Pancreas (tissue), 10 donors: ENCODE measurements at places on chromosomes 4 and X.
A peak's percentile ranks its signal among the peaks of the same experiment; 100 is the strongest.

GRCh38 chrX:73965833-73966232 lies 338.1 kb upstream of the ZCCHC13 start:
- H3K4me1 ChIP-seq, result peaks cover 6% of the 10 kb centered on the region
- H3K4me3 ChIP-seq, result no peak overlapping the region
- no peak for DNase-seq
- no peaks in the 10 kb centered on the region for H3K27me3 ChIP-seq

- no peak for DNase-seq
- H3K27me3 ChIP-seq, result no peaks in the 10 kb centered on the region
- no peak overlapping the region for H3K4me3 ChIP-seq
- H3K27ac ChIP-seq, result no peak overlapping the region
- no peaks in the 10 kb centered on the region for H3K4me1 ChIP-seq
- no peaks in the 10 kb centered on the region for H3K36me3 ChIP-seq
These were observed 168.5 kb downstream of the IL15 start for GRCh38 chr4:141804836-141805235.

DNA sequence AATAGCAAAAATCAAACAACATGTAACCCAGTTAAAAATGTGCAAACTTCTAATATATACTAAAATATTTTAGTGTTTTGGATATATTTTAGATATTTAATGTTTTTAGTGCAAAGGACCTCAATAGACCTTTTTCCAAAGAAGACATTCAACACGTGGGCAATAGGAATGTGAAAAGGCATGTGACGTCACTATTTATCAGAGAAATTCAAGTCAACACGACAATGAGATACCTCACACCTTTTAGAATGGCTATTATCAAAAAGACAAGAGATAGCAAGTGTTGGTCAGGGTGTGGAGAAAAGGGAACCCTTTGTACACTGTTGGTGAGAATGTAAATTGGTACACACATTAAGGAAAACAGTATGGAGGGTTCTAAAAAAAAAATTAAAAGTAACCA lies 115.6 kb upstream of the FAM47B start:
- no peaks in the 10 kb centered on the region for H3K4me1 ChIP-seq
- no peak for DNase-seq
- H3K4me3 ChIP-seq, result no peak overlapping the region
- no peaks in the 10 kb centered on the region for H3K27me3 ChIP-seq
- no peaks in the 10 kb centered on the region for H3K36me3 ChIP-seq

DNA sequence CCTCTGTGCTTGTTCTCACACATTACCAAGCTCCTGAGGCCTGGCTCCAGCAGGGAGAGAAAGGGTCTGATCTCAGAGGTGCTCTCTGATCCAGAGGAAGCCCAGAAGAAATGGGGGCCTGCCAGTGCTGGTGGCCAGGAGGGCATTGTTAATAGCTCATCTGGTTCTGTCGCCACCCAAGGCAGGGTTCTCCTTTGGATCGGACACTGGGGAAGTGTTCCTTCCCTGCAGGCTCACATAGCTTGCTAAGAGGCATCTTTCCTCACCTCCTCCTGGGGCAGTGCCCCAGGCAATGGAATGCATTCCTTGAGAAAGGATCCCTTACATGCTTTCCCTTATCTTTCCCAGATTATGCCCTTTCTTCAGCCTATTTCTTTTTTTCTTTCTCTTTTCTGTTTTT lies 53.8 kb downstream of the RBM47 start:
- no peak for DNase-seq
- peak overlapping the region; percentile 90 for H3K27ac ChIP-seq
- H3K4me1 ChIP-seq, result peaks cover 34% of the 10 kb centered on the region
- H3K27me3 ChIP-seq, result no peaks in the 10 kb centered on the region
- no peak overlapping the region for H3K4me3 ChIP-seq

GRCh38 chr4:166006217-166006616 lies 133.2 kb downstream of the TLL1 start:
- no peaks in the 10 kb centered on the region for H3K36me3 ChIP-seq
- DNase-seq, result no peak
- no peak overlapping the region for H3K27ac ChIP-seq
- H3K4me1 ChIP-seq, result no peaks in the 10 kb centered on the region

- no peak overlapping the region for H3K27ac ChIP-seq
- no peak overlapping the region for H3K4me3 ChIP-seq
- H3K27me3 ChIP-seq, result no peaks in the 10 kb centered on the region
- no peaks in the 10 kb centered on the region for H3K4me1 ChIP-seq
These were observed 184.0 kb upstream of the AFF2 start for GRCh38 chrX:148316446-148316845.

DNA sequence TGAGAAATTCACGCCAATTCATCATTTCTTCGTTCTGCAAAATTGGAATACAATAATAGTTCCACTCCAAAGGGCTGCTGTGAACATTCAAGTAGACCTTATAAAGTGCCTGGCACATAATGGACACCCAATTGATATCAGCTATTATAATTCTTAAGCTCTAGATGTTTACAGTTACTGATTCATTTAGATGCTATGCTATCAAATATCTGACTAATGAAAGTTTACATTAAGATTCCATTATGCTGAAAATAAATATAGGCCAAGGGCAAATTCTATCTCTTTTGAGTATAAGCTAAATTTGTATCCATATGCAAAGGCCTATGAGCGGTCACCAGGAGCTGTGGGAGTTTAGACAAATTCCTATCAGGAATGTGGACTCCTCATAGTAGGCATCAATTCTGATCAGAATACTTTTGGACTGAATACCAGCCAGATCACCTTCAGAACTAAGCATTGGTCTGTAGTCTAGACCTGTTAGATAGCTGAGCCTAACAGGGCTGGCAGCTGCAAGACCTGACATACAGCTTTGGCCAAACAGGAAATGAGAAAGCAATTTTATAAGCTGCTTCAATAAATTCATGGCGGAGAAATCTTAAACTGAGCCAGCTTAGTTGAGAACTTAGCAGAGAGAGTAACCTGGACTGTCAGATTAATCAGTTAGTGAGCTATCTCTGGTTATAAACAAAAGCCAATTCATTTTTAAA lies 384.3 kb upstream of the ACTRT1 start:
- H3K36me3 ChIP-seq, result no peaks in the 10 kb centered on the region
- H3K27ac ChIP-seq, result no peak overlapping the region
- no peaks in the 10 kb centered on the region for H3K27me3 ChIP-seq
- no peaks in the 10 kb centered on the region for H3K4me1 ChIP-seq
- no peak overlapping the region for H3K4me3 ChIP-seq

- no peak overlapping the region for H3K4me3 ChIP-seq
- no peak overlapping the region for H3K27ac ChIP-seq
- DNase-seq, result no peak
- no peaks in the 10 kb centered on the region for H3K36me3 ChIP-seq
- H3K27me3 ChIP-seq, result no peaks in the 10 kb centered on the region
These were observed 314.7 kb upstream of the ATOH1 start for GRCh38 chr4:93513851-93514250.

- no peaks in the 10 kb centered on the region for H3K4me1 ChIP-seq
- H3K27me3 ChIP-seq, result no peaks in the 10 kb centered on the region
- DNase-seq, result no peak
- H3K27ac ChIP-seq, result no peak overlapping the region
- no peak overlapping the region for H3K4me3 ChIP-seq
These were observed 376 bp downstream of the ABCG2 start for GRCh38 chr4:88158038-88158488.

DNA sequence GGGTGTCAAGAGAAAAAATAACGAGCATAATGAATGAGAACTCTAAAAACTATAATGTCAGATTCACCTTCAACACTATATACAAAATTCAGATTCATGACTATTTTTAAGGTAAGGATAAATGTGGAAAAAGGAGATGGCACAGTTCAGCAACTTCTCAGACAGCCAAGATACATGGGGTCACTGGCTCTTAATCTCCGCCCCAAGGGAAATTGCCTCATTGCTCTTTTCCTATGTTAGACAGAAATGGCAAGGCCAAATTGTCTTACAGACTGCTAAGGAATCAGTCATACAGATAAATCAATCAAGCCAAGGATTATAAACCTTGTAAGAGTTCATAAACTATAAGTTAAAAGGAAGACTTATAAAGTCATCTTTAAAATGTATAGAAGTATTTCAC lies 183.4 kb downstream of the OPHN1 start:
- no peak overlapping the region for H3K27ac ChIP-seq
- no peaks in the 10 kb centered on the region for H3K36me3 ChIP-seq
- no peaks in the 10 kb centered on the region for H3K27me3 ChIP-seq
- no peak overlapping the region for H3K4me3 ChIP-seq

DNA sequence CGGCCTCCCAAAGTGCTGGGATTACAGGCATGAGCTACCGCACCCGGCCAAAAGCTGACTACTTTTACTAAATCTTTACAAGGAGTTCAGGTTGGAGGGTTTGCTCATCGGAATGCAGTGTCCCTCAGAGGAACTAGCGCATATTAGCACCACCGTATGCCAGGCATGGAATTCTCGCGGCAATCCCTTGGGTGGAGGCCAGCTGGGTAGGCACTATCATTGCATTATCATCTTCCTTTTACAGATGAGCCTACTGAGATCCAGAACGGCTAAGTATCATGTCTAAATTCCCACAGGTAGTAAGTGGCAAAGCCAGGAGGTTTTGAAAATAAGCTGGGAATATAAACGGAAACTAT lies 6.1 kb upstream of the CXorf66 start:
- peaks cover 18% of the 10 kb centered on the region for H3K27me3 ChIP-seq
- H3K27ac ChIP-seq, result no peak overlapping the region
- no peak for DNase-seq
- H3K4me3 ChIP-seq, result no peak overlapping the region

- no peak overlapping the region for H3K4me3 ChIP-seq
- H3K27me3 ChIP-seq, result no peaks in the 10 kb centered on the region
- H3K4me1 ChIP-seq, result no peaks in the 10 kb centered on the region
- DNase-seq, result no peak
- H3K27ac ChIP-seq, result no peak overlapping the region
These were observed 2163.0 kb upstream of the AGA start for GRCh38 chr4:179605196-179605595.

DNA sequence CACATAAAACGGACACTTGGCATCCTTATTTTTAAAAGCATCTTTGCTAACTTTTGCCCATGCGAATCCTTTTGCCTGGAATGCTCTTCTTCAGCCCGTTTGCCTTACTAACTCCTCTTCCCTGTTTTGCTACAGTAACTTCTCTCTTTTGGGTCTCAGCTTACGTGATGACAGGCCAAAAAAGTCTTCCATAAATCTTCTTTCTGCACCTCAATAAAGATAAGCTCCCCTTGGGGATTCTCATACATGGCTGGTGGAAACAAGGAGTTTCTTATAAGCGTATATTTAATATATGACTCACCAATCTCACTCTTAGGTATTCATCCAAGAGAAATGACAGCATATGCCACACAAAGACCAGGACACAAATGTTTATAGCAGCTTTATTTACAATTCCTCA lies 192.7 kb downstream of the RCHY1 start:
- H3K36me3 ChIP-seq, result no peaks in the 10 kb centered on the region
- no peaks in the 10 kb centered on the region for H3K4me1 ChIP-seq
- H3K27ac ChIP-seq, result no peak overlapping the region

GRCh38 chrX:85930099-85930498 lies 117.3 kb downstream of the CHM start:
- no peak overlapping the region for H3K27ac ChIP-seq
- no peaks in the 10 kb centered on the region for H3K27me3 ChIP-seq
- H3K4me1 ChIP-seq, result no peaks in the 10 kb centered on the region

- H3K27me3 ChIP-seq, result no peaks in the 10 kb centered on the region
- H3K4me3 ChIP-seq, result no peak overlapping the region
- H3K4me1 ChIP-seq, result no peaks in the 10 kb centered on the region
- DNase-seq, result no peak
These were observed 47.3 kb upstream of the DOCK11 start for GRCh38 chrX:118448273-118448783.

GRCh38 chr4:147801820-147802219 lies 69.9 kb downstream of the ARHGAP10 start:
- H3K4me1 ChIP-seq, result no peaks in the 10 kb centered on the region
- H3K36me3 ChIP-seq, result no peaks in the 10 kb centered on the region
- no peak overlapping the region for H3K4me3 ChIP-seq
- no peak overlapping the region for H3K27ac ChIP-seq

DNA sequence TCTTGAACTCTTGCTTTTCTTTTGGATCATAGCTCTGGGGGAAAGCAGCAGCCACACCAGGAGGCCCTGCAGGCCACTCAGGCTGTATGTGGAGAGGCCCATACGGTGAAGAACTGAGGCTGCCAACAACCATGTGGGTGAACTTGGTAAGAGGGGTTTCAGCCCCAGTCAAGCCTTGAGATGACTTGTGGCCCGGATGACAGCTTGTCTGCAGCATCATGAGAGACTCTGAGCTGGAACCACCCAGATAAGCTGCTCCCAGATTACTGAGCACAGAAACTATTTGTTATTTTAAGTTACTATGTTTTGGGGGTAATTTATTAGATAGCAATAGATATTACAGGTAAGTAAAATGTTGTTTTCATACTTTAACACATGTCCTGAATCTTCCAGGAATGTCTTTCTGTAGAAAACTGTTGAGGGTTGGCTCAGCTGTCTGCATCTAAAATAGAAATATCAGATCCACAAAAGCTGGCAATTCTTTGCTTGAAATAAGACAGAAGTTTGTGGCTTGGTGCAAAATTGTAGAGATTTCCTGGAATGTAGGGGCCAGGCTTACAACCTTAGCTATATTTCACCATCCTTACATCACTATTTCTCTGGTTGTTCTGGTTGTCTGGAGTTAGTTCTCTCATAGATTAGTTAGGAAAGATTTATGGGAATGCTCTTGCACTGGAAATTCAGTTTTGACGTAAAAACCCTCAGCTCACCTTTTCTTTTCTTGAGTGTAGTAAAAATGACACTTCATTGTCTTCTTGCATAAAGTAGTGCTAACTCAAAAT lies 272.1 kb downstream of the RAPGEF2 start:
- H3K4me1 ChIP-seq, result no peaks in the 10 kb centered on the region
- no peak overlapping the region for H3K4me3 ChIP-seq
- no peak overlapping the region for H3K27ac ChIP-seq
- no peaks in the 10 kb centered on the region for H3K36me3 ChIP-seq
- H3K27me3 ChIP-seq, result no peaks in the 10 kb centered on the region
- no peak for DNase-seq

- no peak for DNase-seq
- no peaks in the 10 kb centered on the region for H3K36me3 ChIP-seq
- peak overlapping the region; percentile 47 for H3K27ac ChIP-seq
- no peaks in the 10 kb centered on the region for H3K27me3 ChIP-seq
These were observed 35.7 kb downstream of the ING2 start for GRCh38 chr4:183540410-183541009.

- no peaks in the 10 kb centered on the region for H3K36me3 ChIP-seq
- no peaks in the 10 kb centered on the region for H3K4me1 ChIP-seq
- no peak overlapping the region for H3K4me3 ChIP-seq
- H3K27ac ChIP-seq, result no peak overlapping the region
- no peaks in the 10 kb centered on the region for H3K27me3 ChIP-seq
These were observed 221.2 kb downstream of the KLHL13 start for GRCh38 chrX:117895418-117895817.

DNA sequence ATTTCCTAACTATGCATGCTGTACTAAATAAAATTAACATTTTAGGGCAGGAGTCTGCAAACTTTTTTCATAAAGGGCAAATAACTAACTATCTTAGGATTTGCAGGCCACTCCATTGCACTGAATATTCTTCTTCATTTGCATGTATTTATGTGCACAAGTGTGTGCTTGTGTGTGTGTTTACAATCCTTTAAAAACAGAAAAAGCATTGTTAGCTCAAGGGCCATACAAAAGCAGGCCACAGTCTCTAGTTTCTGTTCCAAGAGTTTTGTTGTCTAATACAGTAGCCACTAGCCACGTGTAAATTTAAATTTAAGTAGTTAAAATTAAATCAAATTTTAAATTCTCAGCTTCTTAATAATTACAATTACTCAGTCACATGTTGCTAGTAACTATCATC lies 621.8 kb downstream of the TMA16 start:
- no peak overlapping the region for H3K27ac ChIP-seq
- no peak overlapping the region for H3K4me3 ChIP-seq
- no peaks in the 10 kb centered on the region for H3K27me3 ChIP-seq
- H3K36me3 ChIP-seq, result no peaks in the 10 kb centered on the region
- DNase-seq, result no peak
